ENCODE measurements at places on chromosomes 1 and 21.

DNA sequence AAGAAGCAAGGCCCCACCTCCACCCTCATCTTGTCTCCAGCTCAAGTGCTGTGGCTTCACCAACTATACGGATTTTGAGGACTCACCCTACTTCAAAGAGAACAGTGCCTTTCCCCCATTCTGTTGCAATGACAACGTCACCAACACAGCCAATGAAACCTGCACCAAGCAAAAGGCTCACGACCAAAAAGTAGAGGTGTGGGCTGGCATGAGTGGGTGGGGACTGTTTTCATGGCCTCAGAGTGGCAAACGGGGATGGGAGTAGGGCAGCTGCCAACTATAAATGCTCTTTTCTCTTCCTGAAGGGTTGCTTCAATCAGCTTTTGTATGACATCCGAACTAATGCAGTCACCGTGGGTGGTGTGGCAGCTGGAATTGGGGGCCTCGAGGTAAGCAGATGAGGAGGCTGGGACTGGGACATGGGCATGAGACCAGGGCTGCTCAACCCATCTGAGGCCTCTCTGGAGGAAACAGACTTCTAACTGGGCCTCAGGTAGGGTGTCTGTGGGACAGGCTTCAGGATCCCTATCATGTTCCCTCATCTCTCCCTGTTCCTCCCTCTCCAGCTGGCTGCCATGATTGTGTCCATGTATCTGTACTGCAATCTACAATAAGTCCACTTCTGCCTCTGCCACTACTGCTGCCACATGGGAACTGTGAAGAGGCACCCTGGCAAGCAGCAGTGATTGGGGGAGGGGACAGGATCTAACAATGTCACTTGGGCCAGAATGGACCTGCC lies 8.8 kb upstream of the P3R3URF start:
- no peak for DNase-seq

DNA sequence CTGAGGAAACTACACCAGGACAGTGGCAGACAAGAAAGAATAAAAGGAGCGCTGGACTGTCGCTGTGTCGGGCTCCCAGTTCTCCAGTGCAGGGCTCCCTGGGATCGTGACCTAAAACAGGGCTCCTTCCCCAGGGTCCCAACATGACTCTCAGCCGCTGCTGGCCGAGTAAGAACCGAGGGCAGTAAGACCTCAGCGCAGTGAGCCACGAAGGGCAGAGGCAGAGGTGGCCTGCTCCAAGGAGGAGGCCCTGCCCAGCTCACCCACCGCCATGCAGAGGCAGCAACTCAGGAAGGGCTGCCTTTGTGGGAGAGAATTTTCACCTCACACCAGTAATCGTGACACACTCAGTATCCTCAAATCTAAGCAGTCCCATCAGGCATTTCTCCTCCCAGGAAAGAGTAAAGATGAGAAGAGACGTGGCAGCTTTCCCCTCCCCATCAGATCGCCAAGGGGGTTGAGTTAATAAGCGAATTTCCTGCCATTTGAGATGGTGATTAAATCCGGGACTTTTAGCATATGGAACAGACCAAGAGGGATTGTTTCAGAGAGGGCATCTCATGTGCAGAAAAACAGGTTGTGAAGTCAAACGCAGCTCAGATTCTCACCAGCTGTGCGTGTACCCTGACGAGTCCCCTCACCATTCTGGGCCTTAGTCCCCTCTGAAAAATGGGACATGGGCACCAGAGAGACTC lies 19.8 kb upstream of the ARTN start:
- no peak for DNase-seq

GRCh38 chr1:15220825-15221431 lies 26.1 kb upstream of the FHAD1 start:
- no peak for DNase-seq

DNA sequence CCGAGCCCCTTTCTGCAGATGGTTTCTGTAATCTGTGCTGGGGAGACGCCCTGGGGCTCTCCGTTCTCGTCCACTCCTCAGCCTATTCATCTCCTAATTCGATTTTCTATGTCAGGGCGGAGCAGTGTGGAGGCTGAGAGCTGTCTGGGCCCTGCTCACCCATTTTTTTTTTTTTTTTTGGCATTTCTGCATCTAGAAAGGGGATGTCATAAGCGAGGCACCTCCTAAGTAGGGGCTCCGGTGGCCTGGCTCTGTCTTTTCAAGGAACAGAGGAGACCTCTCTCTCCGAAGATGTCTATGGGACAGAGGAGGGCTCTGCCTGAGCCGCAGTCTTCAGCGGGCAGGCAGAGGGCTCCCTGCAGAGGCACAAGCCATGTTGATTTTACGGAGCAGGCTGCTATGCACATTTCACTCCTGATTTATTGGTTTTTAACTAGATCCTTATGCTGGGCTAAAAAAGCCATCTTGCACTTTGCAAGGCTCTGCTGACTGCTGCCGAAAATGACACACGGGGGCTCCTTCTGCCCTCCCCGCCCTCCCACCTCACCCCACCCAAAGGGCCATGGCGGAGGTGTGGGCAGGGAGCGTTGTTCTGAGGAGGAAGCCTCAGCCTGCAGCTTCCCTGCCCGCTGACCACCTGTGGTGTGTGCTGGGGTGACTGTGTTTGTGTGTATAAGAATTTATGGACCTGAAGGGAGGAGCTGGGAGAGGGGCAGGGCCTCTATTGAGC lies 71.0 kb downstream of the FOXD2 start:
- DNase-seq, result no peak

GRCh38 chr1:42886800-42887199 lies 40.4 kb downstream of the ZNF691 start:
- DNase-seq, result no peak

GRCh38 chr1:149979972-149980540 lies 30.5 kb downstream of the OTUD7B start:
- DNase-seq, result no peak

DNA sequence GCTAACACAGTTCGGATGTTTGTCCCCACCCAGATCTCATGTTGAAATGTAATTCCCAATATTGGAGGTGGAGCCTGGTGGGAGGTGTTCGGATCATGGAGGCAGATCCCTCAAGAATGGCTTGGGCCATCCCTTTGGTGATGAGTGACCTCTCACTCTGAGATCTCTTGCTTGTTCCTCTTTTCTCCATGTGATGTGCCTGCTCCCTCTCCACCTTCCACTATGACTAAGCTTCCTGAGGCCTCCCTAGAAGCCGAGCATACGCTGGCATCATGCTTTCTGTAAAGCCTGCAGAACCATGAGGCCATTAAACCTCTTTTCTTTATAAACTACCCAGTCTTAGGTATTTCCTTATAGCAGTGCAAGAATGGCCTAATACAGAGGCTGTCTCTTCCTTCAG lies 8.1 kb upstream of the PLA2G5 start:
- DNase-seq, result no peak

GRCh38 chr21:25550352-25551120 lies 56.7 kb downstream of the MRPL39 start:
- no peak for DNase-seq

DNA sequence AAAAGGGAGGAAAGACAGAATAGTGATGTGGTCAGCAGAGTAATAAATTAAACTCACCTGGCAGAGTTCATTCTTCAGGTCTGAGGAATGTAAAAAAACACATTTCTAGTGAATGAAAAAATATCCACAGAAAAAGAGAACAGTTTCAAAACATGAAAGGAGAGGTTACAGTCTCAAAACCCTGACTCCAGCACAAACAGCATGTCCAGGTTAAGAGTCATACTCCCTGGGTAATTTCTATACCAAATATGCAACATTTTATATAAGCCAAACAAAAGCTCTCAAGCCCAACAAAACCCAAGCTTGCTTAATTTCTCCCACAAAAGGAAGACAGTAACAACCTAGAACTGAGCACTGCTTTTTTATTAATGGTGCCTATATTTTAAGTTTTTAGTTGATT lies 173.0 kb downstream of the NTMT2 start:
- DNase-seq, result no peak

DNA sequence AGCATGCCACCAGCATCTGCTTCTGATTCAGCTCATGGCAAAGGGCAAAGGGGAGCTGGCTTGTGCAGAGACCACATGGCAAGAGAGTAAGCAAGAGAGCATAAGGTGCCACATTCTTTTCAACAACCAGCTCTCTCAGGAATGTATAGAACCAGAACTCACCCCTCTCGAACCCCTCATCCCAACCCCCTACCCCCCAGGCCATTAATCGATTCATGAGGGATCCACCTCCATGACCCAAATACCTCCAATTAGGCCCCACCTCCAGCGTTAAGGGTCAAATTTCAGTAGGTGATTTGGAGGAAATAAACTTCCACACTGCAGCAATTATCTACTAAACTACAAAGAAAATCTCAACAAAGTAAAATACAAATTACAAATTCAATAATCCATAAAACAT lies 32.2 kb upstream of the LRRC7 start:
- no peak for DNase-seq

DNA sequence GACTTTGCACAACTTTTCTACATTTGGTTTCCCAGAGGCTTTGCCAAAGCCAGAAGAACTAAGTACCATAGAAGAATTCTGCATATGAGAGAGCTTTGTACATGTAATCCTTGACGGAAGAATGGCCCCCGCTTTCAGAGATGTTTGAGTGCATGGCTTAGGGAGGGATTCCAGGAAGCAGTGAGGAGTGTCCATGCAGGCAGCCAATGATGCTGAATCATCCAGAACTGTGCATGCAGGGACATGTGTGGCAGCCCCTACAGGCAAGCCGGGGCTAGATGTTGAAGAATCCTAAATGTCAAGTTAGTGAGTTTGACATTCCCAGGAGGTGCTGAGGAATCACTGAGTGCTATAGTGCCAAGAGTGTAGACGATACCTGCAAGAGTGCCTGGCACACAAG lies 9.9 kb upstream of the HAO2 start:
- no peak for DNase-seq

DNA sequence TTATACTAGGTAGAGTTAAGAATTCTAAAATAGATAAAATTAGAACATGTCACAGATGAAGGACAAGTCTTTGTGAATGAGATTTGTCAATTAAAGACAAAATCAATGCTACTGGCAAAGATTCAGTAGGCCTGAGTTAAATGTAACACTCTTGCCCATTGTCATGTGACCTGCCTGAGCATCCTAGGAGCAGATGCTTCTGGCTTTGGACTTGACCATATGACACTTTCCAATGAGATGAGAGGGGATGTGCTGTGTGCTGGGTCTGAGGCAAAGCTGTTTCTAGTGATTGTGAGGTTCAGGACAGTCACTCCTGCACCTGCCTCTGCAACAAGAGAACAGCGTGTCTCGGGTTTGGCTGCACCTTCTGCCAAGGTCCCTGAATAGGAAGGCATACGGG lies 144.9 kb downstream of the HIVEP3 start:
- DNase-seq, result no peak

GRCh38 chr1:201538612-201539551 lies at the start of gene NAV1:
Gene NAV1 (plus strand): TSS chr1:201539127. CDS start chr1:201622885, 83,758 bp downstream.
- DNase-seq, result peak; percentile 79

GRCh38 chr1:28417926-28418637 lies 48.5 kb downstream of the PHACTR4 start:
- no peak for DNase-seq

DNA sequence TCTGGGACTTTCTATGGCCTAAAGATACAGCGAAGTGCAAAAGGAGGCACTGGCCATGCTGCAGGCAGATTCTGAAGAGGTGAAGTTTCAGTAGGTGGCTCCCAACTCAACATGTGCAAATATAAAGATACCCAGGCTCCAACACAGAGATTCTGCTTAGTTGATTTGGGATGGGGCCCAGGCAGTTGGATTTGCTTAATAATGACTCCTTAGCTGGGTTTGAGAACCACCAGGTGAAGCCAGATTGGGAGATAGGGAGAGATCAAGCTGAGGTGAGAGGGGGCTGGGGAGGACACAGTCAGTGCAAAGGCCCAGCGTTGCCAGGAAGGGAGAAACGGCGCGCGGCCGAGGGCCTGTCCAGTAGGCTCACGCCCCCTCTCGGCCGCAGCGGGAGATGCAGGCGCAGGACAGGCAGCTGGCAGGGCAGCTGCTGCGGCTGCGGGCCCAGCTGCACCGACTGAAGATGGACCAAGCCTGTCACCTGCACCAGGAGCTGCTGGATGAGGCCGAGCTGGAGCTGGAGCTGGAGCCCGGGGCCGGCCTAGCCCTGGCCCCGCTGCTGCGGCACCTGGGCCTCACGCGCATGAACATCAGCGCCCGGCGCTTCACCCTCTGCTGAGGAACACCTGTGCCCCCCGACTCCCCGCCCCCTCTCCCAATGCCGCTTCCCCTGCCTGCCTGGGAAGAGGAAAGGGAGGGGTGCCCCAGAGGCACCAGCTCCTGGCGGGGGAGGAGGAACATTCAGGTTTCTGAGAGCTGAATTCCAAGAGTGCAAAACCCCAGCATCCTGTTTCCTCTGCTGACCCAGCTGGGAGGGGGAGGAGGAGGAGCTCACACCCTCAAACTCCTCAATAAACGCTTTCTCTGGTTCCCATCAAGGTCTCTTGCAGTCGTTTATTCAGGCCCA lies 1.2 kb downstream of the FAM167B start:
- DNase-seq, result peak; percentile 90

DNA sequence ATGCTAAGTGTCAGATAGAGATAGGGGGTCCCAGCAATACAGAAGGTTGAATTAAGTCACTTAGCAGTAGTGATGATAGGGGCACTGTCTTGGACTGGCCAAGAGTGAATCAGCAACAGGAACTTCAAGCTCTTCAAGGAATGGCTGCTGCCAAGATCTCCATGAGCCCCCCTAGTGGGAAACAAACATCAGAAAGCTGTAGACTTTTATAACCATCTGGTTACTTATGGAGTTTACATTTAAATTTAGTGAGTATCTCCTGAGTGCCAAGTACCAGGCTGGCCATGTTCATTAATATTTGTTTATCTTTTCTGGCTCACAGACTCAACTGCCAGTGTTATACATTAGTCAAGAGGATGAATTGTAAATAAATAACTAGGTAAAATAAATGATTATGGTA lies 327.3 kb downstream of the TTLL7 start:
- DNase-seq, result no peak

DNA sequence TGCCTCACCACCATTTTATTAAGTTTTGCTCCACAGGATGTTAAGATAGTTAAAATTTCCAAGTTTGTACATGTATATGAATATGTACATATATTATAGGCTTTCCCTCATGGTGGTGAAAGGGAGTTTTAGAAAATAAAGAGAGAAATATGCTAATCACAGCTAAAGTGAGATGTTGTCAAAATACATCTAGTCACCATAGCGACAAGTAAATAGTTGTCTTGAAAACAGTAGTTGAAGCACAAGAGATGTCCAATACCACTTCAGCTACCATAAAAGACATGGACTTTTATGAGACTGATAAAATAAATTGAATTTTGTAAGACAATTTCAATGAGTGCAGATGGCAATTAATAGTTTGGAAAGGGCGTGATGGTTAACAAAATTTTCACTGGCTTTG lies 1600.0 kb downstream of the BRINP3 start:
- no peak for DNase-seq

- DNase-seq, result no peak
Observed at GRCh38 chr1:12629511-12629956, 11.5 kb upstream of the DHRS3 start.

DNA sequence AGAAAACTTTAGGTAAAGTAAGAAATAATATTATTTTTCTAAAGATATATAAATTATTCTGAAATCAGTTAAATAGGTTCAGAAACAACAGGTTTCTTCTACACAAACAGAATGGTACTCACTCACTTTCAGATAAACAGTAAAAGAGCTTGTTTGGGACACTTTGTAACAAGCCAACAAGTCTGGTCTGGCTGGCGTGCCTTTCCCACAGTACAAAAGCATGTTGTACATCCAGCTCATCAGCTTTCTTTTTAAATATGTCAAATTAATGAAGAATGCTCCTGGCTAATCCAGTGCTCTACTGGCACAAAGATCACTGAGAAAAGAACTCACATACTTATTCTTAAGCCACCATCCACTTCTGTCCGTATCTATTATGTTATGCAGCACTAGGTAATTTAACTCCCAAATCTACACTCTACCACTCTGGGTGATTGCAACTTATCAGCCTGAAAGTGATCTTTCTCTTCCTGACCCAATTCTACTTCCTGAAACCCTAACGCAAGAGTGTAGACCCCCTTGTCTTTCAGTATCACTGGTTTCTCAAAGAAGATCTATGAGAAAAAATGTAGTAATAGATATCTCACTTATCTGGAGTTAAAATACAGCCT lies 32.6 kb downstream of the TRIT1 start:
- DNase-seq, result no peak
